Substantia nigra (tissue), 51 donors: ENCODE measurements at places on chromosomes 7 and 10.

DNA sequence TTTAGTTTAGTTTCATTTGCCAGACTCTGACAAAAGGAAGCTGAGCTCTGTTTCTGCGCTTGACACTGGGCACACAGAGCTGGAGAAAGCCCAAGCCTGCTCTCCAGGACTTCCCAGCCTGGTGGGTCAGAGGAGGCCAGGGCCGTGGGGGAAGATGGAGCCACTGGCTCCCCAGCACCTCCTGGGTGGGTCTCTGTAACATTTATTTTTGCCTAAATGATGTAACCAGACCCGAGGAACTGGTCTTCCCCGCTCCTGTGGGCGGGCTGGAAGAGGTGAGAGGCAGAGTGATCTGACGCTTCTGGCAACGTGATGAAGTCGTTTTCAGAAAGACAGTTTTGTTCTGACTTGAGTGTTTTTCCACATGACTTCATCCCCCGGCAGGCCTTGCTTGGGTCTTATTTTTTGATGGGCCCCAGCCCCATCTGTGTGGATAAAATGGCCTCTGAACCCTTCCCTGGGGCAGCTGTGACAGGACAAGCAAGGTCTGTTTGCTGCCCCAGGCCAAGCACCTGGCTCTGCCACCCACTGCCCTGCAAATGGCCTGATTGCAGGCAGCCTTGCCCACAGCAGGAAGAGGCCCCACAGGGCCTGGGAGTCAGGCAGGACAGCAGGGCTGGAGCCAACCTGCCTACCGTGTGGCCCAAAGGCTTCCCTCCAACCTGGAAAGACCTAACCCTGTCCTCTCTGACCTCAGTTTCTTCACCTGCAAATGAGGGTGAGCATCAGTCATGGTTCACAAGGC, 304.9 kb upstream of the ZMIZ1 start:
- peak; percentile 32 for DNase-seq

DNA sequence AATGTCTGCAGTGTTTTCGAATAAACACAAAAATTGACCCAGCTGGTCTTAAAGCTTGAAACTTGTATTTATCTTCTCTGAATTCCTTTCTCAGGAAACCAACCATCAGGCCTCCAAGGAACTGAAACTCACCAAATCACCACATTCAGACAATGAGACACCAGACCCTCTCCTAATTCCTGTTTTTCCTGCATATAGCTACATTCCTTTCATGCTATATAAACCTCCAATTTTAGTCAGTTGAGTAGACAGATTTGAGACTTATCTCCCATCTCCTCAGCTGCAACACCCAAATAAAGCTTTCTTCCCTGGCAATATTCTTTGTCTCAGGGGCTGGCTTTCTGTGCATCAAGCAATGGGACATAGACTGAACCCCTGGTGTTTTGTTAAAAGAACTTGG, 317.0 kb downstream of the CACNA2D1 start:
- no peak for DNase-seq

GRCh38 chr7:32092346-32092745, 22.1 kb upstream of the PDE1C start:
- no peak for DNase-seq

DNA sequence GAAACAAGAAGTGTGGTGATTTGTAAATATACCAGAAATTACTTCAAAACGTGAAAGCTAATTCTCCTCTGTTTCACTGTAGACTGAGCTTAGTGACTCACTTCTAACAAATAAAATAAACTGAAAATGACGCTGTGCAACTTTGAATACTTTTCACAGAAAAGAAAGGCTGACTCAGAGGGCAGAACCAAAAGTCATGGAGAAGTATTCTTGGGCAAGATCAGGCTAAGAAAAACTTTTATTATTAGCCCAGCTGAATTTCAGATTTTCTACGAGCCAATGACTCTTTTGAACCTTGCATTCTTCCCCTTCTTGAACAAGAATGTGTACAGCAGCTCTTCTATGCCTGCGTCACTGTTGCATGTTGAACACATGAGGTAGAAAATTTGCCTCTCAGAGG, 527.3 kb upstream of the GHITM start:
- DNase-seq: no peak

DNA sequence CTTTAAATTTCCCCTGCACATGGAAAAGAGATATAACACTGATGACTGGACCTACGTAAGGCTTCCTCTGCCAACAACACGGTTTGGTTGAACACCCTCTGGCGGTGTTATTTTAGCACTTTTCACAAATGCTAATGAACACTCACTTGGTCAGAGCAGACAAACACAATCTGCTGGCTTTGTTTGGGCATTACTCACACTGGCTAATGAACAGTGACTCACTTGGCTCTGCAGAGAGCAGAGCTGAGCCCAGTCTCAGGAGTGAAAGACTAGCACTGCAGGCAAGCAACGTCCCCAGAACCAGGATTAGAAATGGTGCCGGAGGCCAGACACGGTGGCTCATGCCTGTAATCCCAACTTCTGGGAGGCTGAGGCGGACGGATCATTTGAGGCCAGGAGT, 430.8 kb downstream of the PLXNA4 start:
- no peak for DNase-seq

GRCh38 chr10:51257511-51258248, 183.4 kb downstream of the PRKG1 start:
- DNase-seq: no peak

DNA sequence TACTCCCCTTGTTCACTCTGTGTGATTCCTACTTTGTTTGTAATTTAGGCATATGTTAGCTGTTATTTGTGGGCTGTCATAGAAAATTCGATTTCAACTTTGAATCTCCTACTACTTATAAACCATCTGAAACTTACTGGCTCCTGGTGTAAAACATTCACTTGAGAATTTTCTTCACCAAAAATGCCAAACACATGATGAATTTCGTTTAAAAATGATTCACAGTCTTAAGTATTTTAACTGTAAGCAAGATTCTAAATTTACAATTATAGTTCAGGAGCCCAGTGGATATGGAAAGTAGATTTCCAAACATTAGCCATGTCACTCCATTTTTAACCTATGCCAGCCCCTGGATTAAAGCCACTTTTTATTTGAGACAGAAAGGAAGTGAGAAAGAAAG, 3.1 kb downstream of the CPED1 start:
- DNase-seq: no peak

- no peak for DNase-seq
Observed at GRCh38 chr10:32972929-32973328, 14.9 kb upstream of the ITGB1 start.

DNA sequence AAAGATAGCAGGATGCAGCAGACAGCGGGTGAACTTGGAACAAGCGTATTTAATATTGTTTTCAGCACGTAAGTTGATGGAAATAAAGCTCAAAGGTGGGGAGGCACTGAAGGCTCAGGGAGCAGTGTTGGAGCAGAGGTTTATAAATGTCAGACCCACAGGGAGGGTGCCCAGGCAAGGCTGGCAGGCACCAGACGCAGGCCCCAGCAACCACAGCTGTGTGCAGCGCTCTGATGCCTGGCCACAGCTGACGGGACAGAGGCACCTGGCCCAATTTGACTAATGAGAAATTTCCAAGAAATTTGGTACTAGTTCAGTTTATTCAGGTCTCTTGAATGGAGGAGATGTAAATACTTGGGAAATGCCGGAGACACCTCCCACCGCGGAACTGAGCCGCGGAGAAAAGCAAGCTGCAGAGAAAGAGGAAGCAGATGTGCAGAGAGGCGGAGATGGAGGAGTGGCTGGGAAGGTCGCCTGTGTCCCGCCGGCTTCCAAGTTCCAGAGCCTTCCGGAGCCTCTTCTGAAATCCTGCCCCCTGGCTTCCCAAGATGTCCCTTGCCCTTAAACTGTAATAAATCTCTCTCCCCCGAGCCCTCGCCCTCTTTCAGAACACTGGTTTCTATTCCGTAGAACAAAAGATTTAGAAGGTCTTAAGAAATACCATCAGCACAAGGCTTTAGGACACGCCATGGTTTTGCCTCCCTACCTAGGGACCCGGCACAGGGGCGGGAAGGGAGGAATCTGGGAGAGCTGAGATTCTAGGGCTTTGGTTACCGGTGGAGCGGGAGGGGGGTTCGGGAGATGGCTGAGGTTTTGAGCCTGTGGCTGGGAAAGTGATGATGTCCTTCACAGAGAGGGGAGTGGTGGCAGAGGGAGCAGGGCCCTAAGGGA, 38.4 kb upstream of the PLXNA4 start:
- peak; percentile 19 for DNase-seq

GRCh38 chr7:30032310-30033125, 4.3 kb downstream of the PLEKHA8 start:
- DNase-seq: no peak

DNA sequence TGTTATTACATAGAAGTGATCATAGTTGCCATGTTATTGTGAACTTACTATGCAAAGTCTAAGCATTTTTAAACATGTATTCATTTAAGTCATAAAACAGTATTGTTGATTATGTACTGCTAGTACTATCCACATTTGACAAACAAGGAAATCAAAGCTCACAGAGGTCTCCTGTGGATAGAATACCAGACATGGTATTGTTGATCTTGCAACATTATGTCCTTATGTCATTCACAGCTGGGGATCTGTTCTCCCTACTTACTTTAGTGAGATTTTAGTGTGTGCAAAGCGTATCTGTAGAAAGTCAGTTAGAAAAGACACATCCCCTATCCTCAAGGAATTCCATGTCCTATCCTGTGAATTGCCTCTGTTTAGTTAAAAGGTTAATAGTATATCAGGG, 106.1 kb downstream of the SND1 start:
- no peak for DNase-seq

DNA sequence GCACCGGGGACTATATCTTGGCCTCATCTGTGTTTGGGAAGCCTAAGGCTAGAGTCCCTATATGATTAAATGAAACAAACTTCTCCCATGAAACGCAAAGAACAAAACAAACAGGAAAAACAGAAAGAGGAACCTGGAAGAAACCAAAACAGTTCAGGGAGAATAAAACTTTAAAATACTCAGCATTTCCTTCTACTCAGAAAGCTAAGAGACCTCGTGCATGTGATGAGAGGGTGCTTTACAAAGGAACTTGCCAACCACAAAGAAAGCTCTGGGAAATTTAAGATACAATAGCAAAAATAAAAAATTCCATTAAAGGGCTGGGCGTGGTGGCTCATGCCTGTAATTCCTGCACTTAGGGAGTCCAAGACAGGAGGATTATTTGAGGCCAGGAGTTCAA, 6.9 kb downstream of the PILRA start:
- DNase-seq: no peak

DNA sequence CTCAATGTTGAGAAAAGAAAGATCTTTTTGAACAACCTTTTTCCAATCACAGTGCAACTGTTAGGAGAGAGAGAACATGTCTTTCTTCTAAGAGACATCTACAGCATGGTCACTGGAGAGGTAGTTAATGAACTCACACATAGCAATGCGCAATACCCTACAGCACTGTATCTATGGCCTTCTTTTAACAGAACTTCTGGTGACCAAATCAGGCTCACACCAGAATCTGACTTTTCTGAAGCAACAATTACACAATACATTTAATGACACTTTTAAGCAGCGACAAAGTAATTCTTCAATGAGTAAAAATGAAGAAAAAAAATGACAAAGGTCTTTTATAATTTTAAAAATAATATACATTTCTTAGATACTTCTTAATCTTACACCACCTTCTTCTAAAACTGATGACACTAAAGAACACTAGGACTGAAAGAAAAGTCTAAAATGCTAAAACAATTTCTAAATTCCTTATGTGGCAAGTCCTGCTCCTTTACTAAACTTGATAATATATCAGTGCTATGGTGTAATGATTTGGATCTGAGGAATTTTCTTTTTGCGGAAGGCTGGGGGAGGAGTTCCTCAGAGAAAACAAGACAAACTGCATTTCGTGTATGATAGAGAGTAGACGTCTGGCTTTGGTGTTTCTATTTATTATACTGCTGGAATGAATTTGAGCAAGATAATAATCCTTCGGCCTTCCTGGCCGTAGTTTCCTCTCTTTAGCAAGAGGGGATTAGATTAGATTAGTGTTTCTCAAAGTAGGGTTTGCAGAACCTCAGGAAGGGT, 166.3 kb downstream of the ZNF438 start:
- no peak for DNase-seq

GRCh38 chr10:114400091-114400490, 4.2 kb downstream of the AFAP1L2 start:
- no peak for DNase-seq
